ENCODE measurements at places on chromosomes 5 and 9.

GRCh38 chr9:70463877-70464276, 49.4 kb upstream of the KLF9 start:
- no peak for DNase-seq

GRCh38 chr5:25963251-25964008, 1075.0 kb downstream of the CDH9 start:
- no peak for DNase-seq

DNA sequence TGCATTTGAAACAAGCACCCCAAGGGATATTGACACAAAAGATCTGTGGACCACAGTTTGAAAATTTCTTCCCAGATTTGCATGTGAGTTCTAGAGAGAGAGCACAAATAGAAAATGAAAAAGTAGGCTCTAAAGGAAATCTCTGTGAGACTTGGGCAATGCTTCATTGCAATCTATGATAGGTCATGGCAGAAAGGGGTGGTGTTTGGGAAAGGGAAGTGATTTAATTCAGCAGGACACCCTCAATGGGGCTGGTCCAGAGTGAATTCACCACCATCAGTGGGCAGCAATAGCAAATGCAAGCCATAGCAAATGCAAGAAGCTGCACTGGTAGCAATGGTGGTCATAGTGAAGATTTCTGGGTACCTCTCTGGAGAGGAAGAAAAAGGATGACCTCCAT, 58.1 kb downstream of the ANKRD55 start:
- DNase-seq, result no peak

GRCh38 chr9:132756214-132756845, 86.1 kb downstream of the GTF3C4 start:
- DNase-seq, result no peak

DNA sequence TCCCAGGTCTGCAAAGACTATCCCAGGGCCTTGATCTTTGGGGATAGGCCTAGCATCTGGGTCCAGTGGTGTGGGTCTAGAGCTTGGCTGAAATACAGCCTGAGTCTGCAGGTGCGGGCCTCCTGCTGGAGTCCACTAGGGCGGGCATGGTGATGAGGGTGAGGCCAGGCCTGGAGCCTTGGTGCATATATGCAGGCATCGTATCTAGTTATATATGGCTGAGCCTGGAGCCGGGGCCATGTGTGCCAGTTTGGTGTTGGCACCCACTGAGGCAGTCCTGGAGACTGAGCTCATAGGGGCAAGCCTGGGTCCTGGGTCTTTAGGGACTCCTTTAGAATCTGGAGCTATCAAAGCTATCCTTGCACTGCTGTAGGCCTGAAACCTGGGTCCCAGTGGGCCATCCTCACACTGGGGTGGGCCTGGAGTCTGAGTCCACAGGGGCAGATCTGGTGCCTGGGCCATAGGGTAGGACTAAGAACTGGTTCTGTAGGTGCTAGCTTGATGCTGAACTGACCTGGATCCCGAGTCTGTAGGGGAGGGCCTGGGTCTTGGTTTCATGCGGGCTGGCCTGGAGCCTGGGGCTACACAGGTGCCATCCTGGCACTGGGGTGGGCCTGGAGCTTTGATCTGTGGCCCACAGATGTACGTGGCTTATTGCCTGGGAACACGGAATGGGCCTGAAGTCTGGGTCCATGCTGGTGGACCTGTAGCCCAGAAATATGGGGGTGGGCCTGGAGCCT, 346.5 kb upstream of the MEF2C start:
- no peak for DNase-seq

DNA sequence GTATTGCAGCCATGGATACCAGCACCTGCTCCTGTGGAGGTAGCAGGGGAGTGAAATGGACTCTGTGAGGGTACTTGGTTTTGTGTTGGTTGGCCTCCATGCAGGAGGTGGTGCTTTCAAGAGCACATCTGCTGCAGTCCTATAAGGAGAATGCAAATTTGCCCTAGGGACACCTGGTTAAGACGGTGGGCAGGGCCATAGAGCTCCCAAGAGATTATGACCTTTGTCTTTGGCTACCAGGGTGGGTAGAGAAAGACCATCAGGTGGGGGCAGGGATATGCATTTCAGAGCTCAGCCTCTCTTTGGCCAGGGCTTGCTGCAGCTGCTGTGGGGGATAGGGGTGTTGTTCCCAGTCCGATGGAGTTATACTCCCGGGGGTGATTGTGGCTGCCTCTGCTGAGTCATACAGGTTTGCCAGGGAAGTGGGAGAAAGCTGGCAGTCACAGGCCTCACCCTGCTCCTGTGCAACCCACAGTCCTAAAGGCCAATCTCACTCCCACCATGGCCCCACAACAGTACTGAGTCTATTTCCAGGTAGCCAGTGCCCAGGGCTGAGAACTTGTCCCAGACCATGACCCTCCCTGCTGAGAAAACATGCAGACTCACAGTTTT, 14.0 kb upstream of the PDLIM4 start:
- DNase-seq, result no peak

- no peak for DNase-seq
Measured at GRCh38 chr9:90299968-90300367, 342.7 kb downstream of the DIRAS2 start.

- no peak for DNase-seq
Measured at GRCh38 chr5:16453609-16454008, 12.0 kb downstream of the ZNF622 start.

DNA sequence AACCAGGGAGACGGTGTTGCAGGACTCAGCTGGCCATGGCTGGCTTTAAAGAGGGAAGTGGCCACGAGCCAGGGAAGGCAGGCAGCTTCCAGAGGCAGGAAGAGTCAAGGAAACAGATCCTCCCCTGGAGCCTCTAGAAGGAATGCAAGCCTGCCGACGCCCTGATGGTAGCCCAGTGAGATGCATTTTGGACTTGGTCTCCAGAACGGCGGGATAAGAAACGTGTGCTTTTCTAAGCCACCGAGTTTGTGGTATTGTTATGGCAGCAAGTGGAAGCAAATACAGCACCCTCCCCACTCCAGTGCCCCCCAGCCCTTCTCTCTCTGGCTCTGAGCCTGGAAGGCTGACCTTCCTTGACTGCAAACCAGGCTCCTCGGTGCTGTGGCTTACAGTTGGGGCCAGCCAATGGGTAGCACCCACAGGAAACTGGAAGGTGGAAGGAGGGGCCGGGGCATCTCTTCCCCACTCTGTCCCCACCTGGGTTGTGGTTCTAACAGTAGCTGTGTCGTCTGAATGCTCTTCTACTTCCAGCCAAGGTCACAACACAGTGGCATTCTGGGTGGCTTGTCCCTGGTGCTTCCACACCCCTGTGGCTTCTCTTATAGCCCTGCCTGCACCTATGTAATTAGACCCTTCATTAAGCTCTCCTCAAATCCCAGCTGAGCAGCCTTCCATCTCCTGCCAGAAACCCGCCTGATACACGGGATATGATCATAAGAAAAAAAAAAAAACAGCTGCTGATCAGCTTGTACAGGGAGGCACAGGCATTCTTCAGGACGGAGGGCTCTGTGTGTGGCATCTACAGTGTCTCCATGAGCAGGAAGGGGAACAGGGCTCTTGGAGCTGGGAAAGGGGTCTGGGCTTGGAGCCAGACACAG, 29.9 kb upstream of the UNC5A start:
- DNase-seq, result no peak

DNA sequence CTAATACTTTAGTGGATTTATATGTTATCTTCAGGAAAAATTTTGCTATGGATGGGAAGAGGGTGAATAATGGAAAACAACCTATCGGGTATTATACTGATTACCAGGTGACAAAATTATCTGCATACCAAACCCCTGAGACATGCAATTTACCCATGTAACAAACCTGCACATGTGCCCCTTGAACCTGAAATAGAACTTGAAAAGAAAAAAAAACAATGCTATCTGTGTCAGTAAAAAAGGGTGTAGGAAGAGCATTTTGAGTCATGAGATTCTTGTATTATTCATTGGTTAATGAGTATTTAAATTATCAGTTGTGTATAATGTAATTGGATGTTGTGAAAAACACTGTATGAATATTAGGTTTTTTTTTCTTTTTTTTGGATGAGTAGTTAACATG, 75.4 kb downstream of the PRR16 start:
- no peak for DNase-seq

DNA sequence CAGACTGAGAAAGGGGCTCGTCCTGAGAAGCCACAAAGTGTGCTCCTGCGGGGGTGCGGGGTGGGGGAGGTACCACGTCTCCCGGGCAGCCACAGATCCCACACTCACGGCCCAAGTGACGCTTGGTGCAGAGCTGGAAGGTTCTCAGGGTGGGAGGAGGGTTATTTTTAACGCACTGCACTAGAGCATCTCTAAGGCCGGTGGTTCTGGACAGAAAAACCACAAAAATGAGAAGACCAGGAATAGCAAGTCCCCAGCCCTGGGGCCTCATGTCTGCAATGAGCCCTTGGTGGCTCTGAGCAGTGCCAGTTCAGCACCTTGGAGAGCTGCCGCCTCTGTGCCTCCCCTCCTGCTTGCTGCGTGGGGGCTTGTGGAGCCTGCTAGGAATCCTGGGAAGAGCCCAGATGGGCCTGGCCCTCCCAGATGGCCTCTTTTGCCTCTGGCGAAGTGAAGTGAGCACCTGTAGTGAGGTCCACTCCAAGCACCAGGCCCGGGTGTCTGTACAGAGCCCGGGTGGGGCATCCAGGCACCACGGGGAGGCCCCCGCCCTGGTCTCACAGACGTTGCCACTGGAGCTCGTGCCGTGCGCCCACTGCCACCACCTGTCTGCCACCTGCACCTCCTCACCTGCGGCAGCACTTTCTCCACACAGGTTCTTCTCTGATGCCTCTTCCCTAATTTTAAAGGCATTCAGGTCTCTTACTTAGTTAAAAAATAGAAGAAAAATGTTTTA, 48.9 kb upstream of the CACNA1B start:
- DNase-seq, result no peak

GRCh38 chr9:74783408-74783807, 104.3 kb downstream of the TRPM6 start:
- no peak for DNase-seq

DNA sequence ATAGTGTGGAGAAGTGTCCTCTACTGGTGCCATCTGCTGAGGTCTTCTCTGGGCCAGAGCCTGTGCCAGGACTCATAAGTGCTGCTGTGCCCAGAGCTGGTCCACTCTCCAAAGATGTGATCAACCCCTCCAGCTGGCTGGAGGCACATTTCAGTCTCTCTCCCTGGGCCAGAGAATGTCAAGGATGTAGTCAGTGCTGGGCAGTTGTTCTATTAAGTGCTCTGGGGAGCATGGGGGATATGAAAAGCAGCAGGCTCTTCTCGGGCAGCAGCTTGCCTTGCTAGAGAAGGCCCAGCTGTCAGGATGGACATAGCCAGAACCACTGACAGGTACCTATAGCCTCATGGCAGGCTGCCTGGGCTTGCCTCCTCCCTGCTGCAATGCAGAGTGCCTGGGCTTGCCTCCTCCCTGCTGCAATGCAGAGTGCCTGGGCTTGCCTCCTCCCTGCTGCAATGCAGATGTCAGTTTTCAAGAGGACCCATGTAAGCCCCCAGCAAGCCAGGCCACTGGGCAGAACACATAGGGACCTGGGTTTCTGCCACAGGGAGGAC, 157.2 kb upstream of the PANK3 start:
- no peak for DNase-seq

DNA sequence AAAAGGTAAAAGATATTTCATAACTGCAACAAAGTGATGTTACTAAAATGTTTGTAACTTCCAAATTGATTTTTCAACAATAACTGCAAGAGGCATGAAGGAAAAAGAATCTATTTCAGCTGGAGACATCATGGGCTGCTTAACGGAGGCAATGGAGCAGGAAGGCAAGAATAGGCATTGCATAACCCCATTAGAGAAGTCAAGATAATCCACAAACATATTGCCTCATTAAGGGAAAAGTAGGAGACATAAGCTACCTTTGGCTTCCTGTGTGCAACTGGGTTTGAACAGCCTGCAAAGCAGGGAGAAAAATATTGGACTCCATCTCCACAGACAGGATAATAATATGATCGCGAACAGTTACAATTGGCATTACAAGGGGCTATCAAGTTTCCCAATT, 46.7 kb downstream of the SLCO4C1 start:
- no peak for DNase-seq

DNA sequence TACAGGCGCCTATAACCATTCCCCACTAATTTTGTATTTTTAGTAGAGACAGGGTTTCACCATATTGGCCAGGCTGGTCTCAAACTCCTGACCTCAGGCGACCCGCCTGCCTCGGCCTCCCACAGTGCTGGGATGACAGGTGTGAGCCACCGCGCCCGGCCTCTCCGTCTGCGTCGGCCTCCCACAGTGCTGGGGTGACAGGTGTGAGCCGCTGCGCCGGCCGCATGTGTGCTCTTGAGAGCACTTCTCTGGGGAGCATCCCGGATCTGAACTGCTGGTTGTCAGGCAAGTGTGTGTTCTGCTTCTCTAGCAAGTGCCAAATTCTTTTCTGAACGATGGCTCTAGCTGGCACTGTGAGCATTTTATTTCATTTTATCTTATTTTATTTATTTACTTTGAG, 3.7 kb upstream of the ENTPD2 start:
- no peak for DNase-seq

- no peak for DNase-seq
Measured at GRCh38 chr9:132412089-132412488, 2.1 kb downstream of the CFAP77 start.

DNA sequence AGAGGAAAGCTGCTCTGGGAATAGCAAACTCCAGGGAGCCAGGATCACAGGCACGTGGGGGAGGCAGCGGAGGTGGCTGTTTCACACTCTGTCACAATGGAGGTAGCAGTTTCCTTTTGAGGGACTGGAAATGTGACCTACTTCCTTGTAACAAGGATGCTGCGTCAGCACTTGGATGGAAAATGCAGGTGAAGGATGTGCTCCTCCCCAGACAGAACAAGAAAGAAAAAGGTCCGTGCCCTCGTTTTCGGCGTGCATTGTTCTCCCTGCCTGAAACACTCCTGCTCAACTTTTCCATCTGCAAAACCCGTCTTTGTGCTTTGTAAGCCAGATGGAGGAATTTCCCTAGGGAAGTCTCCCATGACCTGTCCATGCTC, 55.1 kb upstream of the SH3PXD2B start:
- no peak for DNase-seq

GRCh38 chr9:33106827-33107621, 30.6 kb upstream of the SMU1 start:
- DNase-seq, result no peak

DNA sequence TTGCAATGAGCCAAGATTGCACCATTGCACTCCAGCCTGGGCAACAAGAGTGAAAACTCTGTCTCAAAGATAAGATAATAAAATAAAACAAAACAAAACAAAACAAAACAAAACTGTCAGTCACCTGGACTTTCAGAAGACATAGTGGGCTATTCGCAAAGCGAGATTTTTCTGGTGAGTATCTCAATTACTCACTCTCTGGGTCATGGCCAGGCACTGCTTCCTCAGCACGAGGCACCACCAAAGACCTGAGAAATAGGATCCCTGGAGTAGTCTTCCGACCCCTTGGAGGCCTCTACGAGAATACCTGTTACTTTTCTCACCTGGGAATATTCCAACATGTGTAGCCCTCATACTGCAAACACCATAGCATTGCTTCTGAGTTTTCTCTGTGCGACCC, 201.7 kb upstream of the ZNF618 start:
- no peak for DNase-seq
